ENCODE measurements at places on chromosomes 1 and 21. TPM values are rescaled to one million over a fixed set of nuclear protein-coding genes. Genes with fewer than 3 reads are reported as not detected.
A peak's percentile ranks its signal among the peaks of the same experiment; 100 is the strongest.

DNA sequence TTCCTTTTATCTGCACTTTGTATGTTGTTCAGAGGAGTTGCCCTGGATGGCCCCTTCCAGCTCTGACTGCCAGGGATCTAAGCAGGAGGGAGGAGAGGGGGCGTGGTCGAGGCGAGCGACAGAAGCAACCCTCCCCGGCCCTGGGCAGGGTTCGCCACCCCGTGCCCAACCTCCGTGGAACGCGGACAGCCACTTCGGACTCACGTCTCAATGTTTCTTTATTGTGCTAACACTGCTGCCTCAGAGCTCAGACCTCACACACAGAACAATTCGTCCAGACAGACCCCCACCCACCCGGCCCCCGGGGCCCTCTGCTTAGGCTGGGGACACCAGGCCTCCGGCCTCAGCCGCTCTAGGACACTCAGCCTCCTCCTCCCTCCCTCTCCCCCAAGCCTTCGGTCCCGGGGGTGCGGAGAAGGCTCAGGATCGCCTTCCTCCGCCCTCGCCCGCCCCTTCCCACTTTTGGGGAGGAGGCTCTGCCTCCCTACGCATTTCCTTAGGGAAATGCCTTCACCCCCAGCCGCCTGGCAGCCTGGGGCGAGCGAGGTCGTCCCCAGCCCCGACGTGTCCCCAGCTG lies 8.3 kb downstream of the VSIG8 start:
- DNase-seq, result peak; percentile 76
- H3K27ac ChIP-seq, result peak overlapping the region; percentile 91
- H3K4me3 ChIP-seq, result peak overlapping the region; percentile 60
- H3K27me3 ChIP-seq, result no peaks in the 10 kb centered on the region
- H3K36me3 ChIP-seq, result no peaks in the 10 kb centered on the region

Gene KRTAP19-8
- total RNA-seq, result not detected

Gene DRAXIN
- total RNA-seq, result 0.31 TPM

- H3K27me3 ChIP-seq, result no peaks in the 10 kb centered on the region
- no peaks in the 10 kb centered on the region for H3K4me1 ChIP-seq
- no peaks in the 10 kb centered on the region for H3K36me3 ChIP-seq
- no peak for DNase-seq
- no peak overlapping the region for H3K27ac ChIP-seq
- H3K4me3 ChIP-seq, result no peak overlapping the region
Observed at GRCh38 chr1:81366173-81366572, 434.6 kb upstream of the ADGRL2 start.

- no peak overlapping the region for H3K27ac ChIP-seq
- peaks cover 28% of the 10 kb centered on the region for H3K27me3 ChIP-seq
- H3K36me3 ChIP-seq, result no peaks in the 10 kb centered on the region
- no peak for DNase-seq
- peaks cover 7% of the 10 kb centered on the region for H3K4me1 ChIP-seq
Observed at GRCh38 chr1:9653491-9654050, 2.0 kb downstream of the PIK3CD start.

Gene ALG14
- 7.5 TPM for total RNA-seq

DNA sequence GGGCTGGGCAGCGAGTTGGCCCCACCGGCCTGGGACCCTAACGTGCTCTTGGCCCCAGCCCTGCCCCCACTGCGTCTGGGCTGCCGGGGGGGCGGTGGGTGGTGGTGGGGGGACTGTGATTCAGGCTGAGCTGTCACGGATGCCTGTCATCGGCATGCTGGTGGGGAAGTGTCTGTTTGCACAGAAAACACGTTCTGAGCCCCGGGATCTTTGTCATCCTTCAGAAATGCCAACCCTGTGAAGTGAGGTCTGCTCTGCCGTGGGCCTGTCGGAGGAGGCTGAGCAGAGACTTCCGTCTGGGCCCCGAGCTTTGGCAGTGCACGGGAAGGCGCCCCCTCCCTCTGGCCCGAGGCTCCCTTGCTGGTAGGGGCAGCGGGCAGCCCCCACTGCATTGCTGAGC lies 24.3 kb upstream of the PLCH2 start:
- no peaks in the 10 kb centered on the region for H3K27me3 ChIP-seq
- H3K4me1 ChIP-seq, result no peaks in the 10 kb centered on the region
- DNase-seq, result no peak
- H3K27ac ChIP-seq, result no peak overlapping the region

Gene NFYC
- 56.1 TPM for total RNA-seq

Gene C1QC
- total RNA-seq, result 41.3 TPM

DNA sequence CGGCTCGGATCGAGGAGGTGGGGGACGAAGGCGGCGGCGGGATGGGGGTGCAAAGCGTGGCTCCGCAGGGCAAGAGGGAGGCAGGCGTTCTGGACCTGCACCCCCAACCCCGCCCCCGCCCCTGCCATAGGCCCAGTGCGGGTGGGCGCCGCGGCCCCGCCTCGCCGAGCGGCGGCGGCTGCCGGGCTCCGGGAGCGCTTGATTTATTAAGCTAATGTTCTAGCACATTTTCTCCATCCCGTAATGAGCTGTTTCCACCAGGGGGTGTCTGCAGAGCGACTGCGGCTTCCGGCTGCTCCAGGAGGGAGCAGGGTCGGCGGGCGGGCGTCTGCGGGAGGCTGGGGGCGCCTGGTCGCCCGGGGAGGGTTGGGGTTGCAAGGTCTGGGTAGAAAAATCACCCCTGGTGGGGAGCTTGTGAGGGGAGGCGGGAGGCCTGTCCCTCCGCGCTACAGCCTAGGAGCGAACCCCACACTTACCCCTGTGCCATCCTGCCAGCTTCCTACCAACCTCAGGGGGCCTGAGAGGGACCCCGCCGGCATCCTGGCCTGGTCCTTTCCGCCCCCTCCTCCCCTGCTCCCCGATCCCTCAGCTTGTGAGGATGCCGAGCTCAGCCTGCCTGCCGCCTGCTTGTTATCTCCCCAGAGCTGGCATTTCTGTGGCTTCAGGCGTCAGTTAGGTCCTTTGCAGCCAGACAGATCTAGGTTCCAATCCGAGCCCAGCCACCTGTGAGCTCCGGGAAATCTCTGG lies 48.5 kb upstream of the ACOT11 start:
- no peaks in the 10 kb centered on the region for H3K36me3 ChIP-seq
- no peak overlapping the region for H3K4me3 ChIP-seq
- H3K27ac ChIP-seq, result no peak overlapping the region
- H3K27me3 ChIP-seq, result no peaks in the 10 kb centered on the region
- peaks cover 1% of the 10 kb centered on the region for H3K4me1 ChIP-seq

Gene REN
- 0.23 TPM for total RNA-seq

Gene TTC22
- 3.4 TPM for total RNA-seq

DNA sequence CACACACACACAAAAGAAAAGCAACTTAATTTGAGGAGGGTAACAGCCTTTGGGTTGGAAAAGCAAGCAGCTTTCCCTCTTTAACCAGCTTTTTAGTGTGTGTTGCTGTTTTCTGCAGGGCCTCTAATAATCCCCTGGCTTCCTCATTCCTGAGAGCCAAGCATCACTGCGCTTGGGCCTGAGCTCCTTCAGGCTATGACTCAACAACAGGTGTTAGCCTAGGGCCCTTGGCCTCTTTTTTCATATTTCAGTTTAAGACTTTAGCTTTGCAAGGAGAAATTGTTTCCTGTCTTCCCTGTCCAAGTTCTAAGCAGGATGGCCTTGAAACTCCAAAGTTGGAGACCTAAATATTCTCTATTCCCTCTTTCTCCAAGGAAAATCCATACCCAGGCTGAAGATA lies 26.2 kb upstream of the SNX27 start:
- no peaks in the 10 kb centered on the region for H3K27me3 ChIP-seq
- no peaks in the 10 kb centered on the region for H3K36me3 ChIP-seq
- H3K4me3 ChIP-seq, result no peak overlapping the region

Gene LRRC38
- not detected for total RNA-seq

Gene DNAH14
- total RNA-seq, result 61.3 TPM

DNA sequence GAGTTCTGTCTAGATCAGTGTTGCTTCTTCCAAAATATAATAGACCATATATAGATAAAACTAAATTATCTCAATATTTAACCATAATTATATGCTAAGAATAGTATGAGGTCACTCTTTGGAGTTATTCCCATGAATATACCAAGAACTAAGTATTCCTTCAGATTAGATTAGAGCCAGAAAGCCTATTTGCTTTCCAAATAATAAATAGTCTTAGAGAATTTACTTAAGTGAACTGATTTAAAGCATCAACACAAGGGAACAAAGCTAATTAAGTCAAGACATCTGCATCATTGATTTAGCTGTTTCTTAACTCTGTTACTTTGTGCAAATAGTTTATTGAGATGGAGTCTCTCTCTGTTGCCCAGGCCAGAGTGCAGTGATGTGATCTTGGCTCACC lies 35.7 kb downstream of the FNBP1L start:
- no peaks in the 10 kb centered on the region for H3K4me1 ChIP-seq
- no peak for DNase-seq
- no peak overlapping the region for H3K4me3 ChIP-seq

DNA sequence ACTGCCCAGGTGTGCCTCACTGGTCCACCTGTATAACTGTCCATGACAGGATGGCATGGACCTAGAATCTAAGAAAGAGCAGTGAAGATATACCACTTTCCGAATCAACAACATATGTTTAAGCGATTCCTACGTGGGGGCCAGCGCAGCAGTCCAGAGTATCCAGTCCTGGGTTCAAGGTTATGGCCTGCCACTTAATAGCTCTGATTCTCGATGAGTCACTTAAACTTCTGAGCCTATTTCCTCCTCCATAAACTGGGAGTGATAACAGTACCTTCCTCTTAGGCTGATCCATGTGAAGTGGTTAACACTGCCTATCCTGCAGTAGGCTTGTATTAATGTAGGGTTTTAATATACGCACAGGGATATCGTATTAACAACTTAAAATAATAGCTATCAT lies 2.8 kb downstream of the STPG1 start:
- H3K27me3 ChIP-seq, result no peaks in the 10 kb centered on the region
- H3K4me3 ChIP-seq, result no peak overlapping the region
- H3K4me1 ChIP-seq, result peaks cover 3% of the 10 kb centered on the region
- H3K27ac ChIP-seq, result no peak overlapping the region
- DNase-seq, result no peak
- no peaks in the 10 kb centered on the region for H3K36me3 ChIP-seq

- no peaks in the 10 kb centered on the region for H3K27me3 ChIP-seq
- H3K4me1 ChIP-seq, result peaks cover 1% of the 10 kb centered on the region
- H3K36me3 ChIP-seq, result no peaks in the 10 kb centered on the region
- H3K4me3 ChIP-seq, result no peak overlapping the region
Observed at GRCh38 chr1:198837278-198838021, 198.6 kb downstream of the PTPRC start.

GRCh38 chr1:7572654-7573152 lies 198.4 kb upstream of the VAMP3 start:
- no peak for DNase-seq
- no peak overlapping the region for H3K27ac ChIP-seq
- H3K27me3 ChIP-seq, result no peaks in the 10 kb centered on the region
- H3K4me3 ChIP-seq, result no peak overlapping the region
- no peaks in the 10 kb centered on the region for H3K4me1 ChIP-seq

DNA sequence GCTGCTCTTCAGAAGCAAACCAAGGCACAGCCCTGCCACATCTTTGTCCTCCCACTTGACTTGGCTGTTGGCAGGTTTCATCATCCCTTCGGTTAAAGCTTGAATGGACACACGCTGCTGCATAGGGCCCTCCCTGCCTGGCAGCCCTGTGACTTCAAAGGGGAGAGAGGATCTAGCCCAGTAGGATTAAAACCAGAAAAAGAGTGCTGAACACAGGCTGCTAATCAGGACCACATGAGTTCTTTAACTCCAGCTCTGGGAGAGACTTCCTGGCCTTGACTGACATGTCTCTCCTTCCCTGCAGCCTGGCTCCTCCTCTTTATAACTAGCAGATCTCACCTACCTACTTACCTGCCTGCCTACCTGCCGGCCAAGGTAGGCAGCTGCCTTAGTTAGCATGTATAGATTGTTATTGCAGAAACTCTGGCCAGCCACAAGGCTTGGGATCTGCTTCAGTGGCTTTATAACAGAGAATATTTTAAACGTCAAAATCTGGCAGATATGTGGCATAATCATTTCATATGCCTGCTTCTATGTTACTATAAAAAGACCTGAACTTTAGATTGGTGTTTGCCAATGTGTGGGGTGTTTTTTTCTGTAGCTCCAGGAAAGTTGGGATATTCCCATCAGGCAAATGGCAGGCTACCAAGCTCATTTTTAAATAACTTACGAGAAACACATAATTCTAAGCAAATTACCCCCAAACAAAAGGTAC lies 49.4 kb downstream of the ERG start:
- no peaks in the 10 kb centered on the region for H3K27me3 ChIP-seq
- no peak overlapping the region for H3K27ac ChIP-seq
- no peak for DNase-seq
- no peaks in the 10 kb centered on the region for H3K36me3 ChIP-seq

GRCh38 chr1:39086386-39086785 lies 60.2 kb downstream of the NDUFS5 start:
- H3K27ac ChIP-seq, result no peak overlapping the region
- DNase-seq, result no peak
- H3K4me3 ChIP-seq, result no peak overlapping the region
- no peaks in the 10 kb centered on the region for H3K27me3 ChIP-seq

Gene CD48
- 33.6 TPM for total RNA-seq

DNA sequence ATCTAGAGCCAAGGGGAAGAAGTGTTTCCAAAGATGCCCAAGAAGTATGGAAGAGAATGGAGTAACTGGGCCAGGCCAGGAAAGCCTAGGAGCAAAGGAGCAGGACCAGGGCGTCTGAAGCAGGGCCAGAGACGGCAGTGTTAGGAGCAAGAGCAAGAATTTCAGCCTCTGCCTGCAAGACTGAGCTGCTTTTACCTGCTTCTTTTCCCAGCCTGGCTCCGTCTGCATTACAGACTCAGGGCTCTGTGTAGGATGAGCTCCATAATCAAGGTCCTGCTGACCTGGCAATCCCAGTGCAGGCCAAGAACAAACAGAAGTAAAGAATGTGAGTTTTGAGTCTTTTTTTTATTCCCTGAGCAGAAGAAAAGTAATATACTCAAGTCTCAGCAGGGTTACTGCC lies 10.1 kb downstream of the FMO1 start:
- no peaks in the 10 kb centered on the region for H3K4me1 ChIP-seq
- no peak overlapping the region for H3K4me3 ChIP-seq
- H3K27ac ChIP-seq, result no peak overlapping the region
- H3K36me3 ChIP-seq, result no peaks in the 10 kb centered on the region
- no peaks in the 10 kb centered on the region for H3K27me3 ChIP-seq

Gene PRPF38B
- 32.1 TPM for total RNA-seq

Gene SHE
- 25.3 TPM for total RNA-seq

Gene RAB7B
- total RNA-seq, result 3.6 TPM

- H3K27ac ChIP-seq, result no peak overlapping the region
- no peak for DNase-seq
- H3K27me3 ChIP-seq, result no peaks in the 10 kb centered on the region
Observed at GRCh38 chr1:232726048-232726779, 79.0 kb upstream of the MAP10 start.

- no peaks in the 10 kb centered on the region for H3K27me3 ChIP-seq
- H3K27ac ChIP-seq, result peak overlapping the region; percentile 52
- no peak for DNase-seq
- no peak overlapping the region for H3K4me3 ChIP-seq
- no peaks in the 10 kb centered on the region for H3K36me3 ChIP-seq
- H3K4me1 ChIP-seq, result peaks cover 9% of the 10 kb centered on the region
Observed at GRCh38 chr1:85278853-85279314, 2.5 kb upstream of the BCL10 start.

DNA sequence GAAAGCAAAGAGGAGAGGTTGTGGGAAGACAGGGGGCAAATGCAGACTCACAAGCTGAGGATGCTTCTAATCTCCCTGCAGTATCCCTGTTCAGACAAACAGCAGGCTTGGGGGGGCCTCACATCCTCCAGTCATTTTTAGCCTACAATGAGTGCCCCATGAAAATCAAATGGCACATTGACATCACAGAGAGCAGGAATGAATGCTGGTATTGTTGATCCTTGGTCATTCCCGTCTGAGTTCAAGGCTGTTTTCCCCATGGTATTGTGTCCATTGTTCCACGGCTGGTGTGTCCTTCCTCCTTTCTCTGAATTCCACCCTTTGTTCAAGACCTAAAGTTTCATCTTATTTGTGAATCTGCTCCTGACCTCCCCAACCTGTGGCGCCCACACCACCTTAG lies 545.6 kb downstream of the AJAP1 start:
- H3K4me1 ChIP-seq, result no peaks in the 10 kb centered on the region
- DNase-seq, result no peak
- no peaks in the 10 kb centered on the region for H3K36me3 ChIP-seq
- H3K27me3 ChIP-seq, result no peaks in the 10 kb centered on the region
